ENCODE measurements at places on chromosomes 13 and 19.

GRCh38 chr13:51873117-51873798 lies 11.5 kb downstream of the CCDC70 start:
- DNase-seq: no peak

- peak; percentile 52 for DNase-seq
Measured at GRCh38 chr19:19113040-19113626, 25.1 kb downstream of the TMEM161A start.

DNA sequence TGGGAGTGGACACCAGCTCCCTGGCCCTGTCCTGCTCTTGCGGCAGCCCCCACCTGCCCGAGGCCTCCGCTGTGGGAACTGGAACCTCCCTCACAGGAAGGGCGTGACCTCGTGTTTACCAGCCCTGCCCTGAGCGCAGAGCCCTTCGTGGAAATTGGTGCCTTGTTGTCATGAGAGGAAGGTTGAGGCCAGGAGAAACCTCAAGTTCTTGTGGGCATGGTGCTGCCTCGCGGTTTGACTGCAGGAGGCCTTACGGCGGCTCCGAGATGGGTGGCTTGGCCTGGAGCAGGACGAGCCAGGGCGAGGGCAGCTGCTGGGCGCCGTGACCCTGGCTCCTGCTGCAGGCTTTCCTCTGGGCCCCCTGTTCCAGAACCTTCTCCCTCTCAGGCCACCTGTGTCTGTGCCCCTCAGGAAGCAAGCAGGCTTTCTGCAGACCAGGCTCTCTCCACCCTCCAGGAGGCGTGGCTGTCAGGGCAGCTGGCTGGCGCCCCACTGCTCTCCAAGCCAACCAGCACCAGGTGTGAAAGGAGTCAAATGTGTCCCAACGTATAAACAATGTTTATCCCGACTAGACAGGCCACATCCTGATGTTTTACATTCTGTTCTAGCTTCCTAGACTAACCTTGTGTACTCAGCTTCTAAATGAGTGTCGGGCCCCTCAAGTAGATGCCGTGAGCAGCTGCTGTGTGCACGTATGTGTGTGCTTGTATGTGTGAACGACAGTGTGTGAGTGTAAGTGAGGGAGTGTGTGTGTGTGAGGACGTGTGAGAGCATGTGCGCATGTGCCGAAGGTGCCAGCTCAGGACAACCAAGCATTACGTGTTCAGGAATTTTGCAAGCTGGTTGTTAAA lies 10.4 kb upstream of the RASA3 start:
- no peak for DNase-seq

- peak; percentile 62 for DNase-seq
Measured at GRCh38 chr19:843180-843835, 2.5 kb downstream of the PRTN3 start.

DNA sequence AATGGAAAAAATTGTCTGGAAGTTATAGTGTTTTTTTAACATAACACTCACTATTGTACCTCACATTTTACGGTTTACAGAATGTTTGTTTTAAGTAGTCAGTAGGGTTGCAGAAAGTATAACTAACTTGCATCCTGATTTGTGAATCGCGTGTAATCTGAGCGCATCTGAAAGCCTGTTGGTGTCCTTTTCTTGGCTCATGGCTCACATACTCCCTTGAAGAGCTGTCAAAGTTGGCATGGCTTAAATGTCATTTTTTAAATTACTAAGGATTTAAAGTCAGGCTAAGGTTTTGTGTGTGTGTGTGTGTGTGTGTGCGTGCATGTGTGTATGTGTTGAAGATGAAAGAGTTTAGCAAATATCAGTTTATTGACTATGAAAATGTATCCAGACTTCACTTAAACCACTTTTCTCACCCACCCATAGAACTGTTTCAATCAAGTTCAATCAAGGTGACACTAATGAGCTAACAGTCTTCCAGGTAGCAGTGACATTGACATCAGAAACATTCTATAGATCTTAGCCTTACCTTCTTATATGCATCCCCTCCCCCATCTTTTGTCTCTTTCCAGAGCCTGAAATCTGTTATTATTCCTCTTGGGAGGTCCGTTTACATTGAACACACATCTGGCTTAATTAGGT lies 480.4 kb upstream of the SGCG start:
- DNase-seq: no peak

- DNase-seq: no peak
Measured at GRCh38 chr13:114024603-114025404, 50.9 kb upstream of the C13orf46 start.

DNA sequence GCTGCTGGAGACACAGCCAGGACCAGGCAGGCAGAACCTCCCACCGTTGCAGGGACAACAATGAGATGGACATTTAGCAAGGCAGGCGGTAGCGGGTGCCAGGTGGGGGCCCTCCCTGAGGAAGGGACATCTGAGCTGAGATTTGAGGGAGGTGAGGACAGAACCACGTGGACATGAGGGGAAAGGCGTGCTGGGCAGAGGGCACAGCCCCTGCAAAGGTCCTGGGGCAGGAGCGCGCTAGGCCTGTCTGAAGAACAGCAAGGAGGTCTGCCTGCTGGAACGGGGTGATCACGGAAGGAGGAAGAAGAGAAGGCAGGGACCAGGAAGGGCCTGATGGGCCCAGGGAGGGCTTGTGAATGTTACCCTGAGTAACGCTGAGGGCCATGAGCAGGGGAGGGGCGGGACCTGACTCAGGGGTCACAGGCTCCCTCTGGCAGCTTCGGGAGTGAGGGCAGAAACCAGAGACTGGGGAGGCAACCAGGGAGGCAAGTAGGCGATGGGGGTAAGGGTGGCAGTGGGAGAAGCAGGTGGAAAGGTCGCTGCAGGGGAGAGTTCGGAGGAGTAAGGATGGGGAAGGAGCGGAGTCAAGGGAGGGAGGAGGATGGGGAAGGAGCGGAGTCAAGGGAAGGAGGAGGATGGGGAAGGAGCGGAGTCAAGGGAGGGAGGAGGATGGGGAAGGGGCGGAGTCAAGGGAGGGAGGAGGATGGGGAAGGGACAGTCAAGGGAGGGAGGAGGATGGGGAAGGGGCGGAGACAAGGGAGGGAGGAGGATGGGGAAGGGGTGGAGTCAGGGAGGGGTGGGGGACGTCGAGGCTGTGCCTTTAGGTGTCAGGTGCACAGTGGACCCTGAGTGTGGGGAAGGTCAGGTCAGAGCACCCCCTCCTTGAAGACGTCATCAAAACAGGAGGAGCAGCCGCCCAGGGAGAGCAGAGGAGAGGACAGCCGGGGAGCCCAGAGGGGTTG lies 15.7 kb upstream of the B3GNT3 start:
- DNase-seq: peak; percentile 83

DNA sequence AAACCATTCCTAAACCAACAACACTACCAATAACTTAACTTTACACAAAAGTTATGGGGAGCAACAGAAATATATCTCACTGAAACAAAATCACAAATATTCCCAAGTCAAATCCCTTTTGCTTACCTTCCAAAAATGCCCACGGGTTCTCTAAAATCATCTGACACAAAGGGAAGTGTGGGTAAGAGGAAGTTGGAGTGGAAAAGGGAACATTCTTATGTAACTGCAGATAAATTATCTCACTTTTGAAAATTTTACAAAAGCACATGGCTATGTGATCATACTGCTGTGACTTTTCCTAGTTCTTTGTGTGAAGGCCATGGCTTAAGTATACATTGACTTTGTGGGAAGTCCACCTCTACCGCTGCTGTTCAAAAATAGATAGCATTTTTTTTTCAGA lies 350.5 kb downstream of the GPC6 start:
- no peak for DNase-seq

DNA sequence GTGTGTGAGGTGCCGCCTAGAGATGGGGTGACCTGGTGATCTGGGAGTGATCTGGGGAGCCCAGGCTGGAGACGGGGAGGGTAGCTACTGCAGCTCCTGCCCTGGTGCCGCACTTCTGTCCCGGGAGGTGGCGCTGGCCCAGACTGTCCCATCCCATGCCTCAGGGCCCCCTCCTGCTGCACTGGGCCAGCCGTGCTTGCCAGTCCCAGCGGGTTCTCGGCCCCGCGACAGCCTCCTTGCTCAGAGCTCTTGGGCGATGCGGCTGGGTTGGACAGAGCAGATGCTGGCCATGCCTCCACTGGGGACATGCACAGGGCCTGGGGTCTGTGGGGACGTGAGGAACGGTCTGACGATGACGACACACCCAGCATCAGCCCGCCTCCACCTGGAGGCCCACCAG lies 2.5 kb downstream of the RAX2 start:
- no peak for DNase-seq

DNA sequence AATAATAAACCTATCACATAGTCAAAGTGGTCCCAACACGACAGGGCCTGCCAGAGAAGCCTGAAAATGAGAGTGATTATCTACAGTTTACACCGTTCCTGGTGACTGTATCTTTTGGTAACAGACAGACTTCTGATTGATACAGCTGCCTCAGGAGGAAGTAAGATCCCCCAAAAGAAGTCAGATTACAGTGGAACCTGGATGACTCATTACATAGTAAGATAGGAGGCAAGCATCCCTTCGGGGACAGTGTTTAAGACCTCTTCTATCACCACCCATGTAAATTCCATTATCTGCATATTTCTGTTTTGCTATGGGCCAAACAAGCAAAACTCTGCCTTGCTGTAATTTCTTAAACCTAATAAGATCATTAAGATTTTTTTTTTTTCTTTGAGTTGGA lies 44.0 kb upstream of the FLT1 start:
- no peak for DNase-seq

DNA sequence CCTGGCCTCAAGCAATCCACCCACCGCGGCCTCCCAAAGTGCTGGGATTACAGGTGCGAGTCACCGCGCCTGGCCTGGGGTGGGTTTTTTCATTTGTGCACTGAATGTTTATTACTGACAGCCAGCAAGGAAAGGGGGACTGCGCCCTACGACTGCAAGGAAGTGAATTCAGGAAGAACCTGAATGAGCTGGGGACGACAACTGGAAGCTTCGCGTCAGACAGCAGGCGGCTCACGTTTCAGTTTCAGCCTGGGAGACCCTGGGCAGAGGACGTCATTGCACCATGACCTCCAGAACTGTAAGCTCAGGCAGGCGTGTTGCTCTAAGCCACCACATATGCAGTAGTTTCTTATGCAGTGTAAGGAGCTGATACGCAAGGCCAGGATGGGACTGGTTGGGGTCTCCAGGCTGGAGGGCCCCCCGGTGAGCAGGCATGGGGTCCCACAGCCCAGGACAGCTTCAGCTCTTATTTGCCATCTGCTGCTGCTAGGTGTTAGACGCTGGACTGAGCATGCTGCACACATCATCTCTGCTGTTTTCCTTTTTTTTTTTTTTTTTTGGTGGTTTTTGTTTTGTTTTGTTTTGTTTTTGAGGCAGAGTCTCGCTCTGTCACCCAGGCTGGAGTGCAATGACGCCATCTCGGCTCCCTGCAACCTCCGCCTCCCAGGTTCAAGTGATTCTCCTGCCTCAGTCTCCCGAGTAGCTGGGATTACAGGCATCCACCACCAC lies 66.6 kb downstream of the GADD45B start:
- no peak for DNase-seq

DNA sequence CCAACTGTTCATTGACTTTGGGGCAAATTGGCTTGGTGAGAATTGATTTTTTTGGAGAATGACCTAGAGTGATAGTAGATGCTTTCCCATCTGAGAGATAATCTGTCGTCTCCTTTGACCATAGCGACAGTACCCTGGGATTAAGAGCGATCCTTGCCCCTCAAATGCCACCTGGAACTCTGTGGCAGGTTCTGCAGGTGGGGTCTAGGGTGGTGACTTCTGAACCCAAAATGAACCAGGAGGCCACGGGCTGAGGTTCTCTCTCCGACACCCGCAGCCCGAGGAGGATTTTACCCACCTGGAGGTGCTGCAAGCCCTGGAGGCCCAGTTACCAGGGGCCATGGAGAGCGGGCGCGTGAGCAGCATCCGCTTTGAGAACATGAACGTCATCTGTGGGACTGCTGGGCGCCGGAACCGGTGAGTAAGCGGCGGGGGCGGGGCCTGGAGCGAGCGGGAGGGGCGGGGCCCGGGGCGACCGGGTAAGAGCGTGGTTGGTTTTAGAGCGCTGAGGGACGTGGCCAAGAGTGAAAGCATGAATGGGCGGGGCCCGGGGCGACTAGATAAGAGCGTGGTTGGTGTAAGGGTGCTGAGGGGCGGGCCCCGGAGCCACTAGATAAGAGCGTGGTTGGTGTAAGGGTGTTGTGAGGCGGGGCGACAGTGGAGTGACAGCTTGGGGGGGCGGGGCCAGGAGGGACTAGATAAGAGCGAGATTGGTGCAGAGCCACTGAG lies 8.6 kb downstream of the C19orf81 start:
- DNase-seq: peak; percentile 88

DNA sequence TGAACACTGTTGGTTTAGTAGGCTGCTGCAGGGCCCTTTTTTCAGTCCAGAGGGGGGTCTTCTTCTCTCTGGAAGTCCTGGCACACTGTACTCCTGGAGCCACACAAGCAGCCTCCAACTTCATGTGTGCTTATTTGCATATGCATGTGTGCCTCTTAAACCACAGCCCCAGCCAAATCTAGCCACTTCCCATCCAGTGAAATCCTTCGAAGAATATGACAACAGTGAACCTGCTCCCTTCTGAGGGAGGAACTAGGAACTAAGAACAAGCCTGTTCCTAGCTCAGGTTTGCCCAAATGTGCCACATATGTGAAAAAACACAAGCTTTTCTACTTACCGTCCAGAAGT lies 348.5 kb downstream of the FOXO1 start:
- DNase-seq: no peak

- no peak for DNase-seq
Measured at GRCh38 chr13:97798836-97799235, 154.6 kb upstream of the IPO5 start.

GRCh38 chr19:49954092-49954829 lies 6.7 kb downstream of the SIGLEC11 start:
- no peak for DNase-seq

- no peak for DNase-seq
Measured at GRCh38 chr19:54305141-54305540, 7.8 kb downstream of the LILRA5 start.

- DNase-seq: peak; percentile 16
Measured at GRCh38 chr13:79973533-79973963, 367.4 kb downstream of the SPRY2 start.

DNA sequence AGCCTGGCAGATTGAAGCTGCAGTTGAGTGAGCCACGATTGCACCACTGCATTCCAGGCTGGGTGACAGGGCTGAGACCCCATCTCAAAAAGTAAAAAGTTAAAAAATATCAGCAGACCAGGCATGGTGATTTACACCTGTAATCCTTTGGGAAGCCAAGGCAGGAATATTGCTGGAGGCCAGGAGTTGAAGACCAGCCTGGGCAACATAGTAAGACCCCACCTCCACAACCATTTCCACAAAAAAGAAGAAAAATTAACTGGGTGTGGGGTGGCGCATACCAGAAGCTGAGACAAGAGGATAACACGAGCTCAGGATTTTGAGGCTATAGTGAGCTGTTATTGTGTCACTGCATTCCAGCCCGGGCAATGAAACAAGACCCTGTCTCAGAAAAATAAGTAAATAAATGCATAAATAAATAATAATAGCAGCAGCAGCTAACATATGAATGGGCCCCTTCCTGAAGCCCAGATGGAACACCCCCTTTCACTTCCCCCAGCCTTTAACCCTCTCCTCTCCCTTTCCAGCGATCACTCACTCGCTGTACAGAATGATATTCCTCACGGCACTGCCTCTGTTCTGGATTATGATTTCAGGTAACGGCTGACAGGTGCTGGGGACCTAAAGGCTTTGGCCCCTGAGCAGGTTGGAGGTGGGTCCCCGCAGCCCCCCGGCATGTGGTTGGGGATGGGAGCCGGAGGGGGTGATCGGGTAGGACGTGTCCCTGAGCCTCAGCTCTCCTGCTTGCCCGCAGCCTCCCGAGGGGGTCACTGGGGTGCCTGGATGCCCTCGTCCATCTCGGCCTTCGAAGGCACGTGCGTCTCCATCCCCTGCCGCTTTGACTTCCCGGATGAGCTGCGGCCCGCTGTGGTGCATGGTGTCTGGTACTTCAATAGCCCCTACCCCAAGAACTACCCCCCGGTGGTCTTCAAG lies 3.2 kb downstream of the MAG start:
- no peak for DNase-seq
